ENCODE measurements at places on chromosomes 1 and 21.

GRCh38 chr1:198672124-198672523 is 33.3 kb downstream of the PTPRC start:
- DNase-seq: no peak

DNA sequence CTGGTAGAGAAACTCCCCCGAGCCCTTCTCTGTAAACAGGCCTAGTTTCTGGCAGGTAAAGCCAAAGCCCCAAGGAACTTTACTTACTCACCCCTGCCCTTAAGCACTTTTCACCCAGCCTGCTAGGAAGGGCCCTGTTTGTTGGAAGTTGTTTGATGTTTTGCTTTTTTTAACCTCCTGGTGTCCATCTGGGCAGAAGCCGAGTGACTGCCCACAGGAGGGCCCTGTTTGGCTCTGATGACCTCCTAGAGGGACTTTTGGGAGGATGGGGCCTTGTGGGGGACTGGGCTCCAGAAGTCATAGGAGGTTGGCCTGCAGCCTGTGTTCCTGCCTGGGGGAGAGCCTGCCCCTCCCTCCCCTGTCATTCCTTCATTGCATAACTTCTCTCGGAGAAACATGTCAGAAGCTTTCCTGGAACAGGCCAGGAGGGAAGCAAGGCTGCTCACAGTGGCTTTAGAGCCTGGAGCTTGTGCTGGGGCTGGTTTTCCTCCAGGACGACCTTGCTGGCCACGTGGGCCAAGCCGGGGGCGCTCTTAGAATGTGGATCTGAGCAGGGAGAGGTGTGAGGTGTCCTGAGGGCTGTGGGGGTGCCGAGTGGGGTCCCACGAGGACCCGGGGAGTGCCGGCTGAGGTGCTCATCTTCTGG is 33.9 kb downstream of the COQ8A start:
- no peak for DNase-seq

- peak; percentile 44 for DNase-seq
Observed at GRCh38 chr1:2801535-2802291, at the start of gene TTC34. TTC34 (minus strand) TSS chr1:2801693; CDS start chr1:2800827, 866 bp downstream.

DNA sequence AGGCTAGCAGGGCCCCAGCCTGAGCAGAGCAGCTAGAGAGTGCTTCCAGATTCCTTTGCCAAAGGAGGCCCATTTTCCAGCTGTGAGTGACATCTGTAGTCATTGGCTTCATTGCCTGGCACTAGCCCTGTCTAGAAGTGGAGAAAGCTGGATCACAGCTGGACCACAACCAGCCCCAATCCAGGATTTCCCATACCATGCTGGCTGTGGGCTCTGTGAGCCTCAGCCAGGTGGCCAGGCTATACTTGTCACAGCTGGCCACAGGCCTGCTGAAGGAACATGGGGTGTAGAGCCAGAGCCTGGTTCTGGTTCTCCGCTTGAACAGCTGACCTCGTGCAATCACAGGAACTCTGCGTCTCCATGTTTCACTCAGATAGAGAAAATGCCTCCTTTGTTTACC is 36.6 kb downstream of the RIMKLA start:
- DNase-seq: no peak

- DNase-seq: no peak
Observed at GRCh38 chr1:60833173-60833572, 249.2 kb upstream of the NFIA start.

- DNase-seq: no peak
Observed at GRCh38 chr1:158003406-158003800, 10.0 kb downstream of the KIRREL1 start.

DNA sequence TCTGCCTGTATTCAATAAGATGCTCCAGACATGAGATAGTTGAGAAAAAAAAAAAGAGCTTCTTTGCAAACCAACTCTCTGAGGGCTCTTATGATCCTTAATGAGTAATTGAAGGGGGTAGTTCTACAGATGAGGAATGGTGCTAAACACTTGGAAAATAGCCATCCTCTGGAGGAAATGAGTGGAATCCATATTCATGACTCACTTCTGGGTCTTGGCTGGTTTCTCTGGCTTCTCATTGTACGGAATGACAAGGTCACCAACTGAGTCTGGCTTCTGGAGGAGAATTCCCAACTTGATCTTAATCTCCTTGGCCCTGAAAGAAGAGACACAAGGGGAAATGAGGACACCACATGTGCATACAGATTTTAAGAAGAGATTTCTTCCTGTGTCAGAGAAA is 34.7 kb downstream of the RGS5 start:
- no peak for DNase-seq
